T-cell (primary cell): ENCODE measurements at places on chromosomes 7 and 10.

DNA sequence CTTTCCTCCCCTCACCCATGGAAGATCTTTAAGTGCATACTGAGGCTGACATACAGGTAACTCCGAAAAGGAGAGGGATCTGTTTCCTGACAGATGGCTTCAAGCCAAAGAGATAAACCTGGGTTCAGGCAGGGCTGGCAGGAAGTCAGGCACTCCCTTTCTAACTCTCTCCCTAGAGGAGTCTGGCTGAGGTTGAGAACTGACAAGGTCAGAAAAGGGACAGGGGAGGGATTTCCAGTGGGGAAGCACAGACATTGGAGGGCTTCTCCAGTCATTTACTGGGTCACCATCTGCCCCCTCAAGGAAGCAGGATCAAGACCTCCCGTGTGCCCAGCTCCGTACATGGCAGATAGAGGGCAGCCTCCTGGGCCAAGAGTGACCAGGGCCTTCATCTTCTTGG lies 31.6 kb downstream of the TLX1 start:
- DNase-seq: no peak

DNA sequence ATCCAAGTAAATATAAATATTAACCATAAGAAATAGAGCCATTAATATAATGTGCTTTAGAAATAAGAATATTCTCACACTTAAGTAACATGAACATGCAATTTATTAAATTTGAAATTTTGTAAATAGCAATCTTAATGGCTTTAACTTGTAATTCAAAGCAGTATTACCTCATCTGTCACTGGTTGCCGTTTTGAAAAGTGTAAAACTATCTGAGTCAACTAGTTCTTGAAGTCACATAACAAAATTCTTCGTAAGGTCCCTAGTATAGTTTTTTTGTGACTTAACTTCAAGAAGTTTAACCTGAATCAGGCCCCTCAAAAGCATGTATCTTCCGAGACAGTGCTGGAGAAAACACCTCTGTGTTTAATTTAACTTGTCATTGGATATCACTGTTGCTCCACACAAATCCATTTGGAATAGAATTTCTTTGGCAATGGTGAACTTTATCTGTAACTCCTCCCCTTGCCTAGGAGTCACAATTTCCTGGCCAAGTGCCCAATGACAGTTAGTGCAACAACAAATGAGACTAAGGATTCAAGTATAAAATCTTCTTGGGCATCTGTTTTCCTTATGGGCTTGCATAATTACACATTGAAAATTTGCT lies 47.1 kb downstream of the NT5C2 start:
- no peak for DNase-seq

- no peak for DNase-seq
Measured at GRCh38 chr7:49563693-49564378, 209.6 kb upstream of the VWC2 start.

DNA sequence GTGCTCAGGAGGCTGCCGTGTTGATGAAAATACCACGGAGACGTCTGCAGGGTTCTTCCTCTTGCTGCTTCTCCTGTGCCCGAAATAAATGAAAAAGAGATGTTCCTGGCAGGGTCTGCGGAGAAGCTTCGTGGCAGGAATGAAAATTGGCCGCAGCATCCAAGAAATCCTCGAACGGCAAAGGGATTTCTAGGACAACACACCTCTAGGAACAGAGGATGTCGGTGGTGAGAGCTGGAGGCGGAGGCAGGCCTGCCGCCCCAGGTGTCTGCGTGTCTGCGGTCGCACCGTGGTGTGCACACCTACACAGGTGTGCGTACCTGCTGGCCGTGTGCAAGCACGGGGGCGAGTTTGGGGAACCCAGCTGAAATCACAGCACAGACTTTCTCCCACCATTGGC lies 43.4 kb downstream of the TMEM130 start:
- DNase-seq: no peak

- DNase-seq: no peak
Measured at GRCh38 chr7:150335774-150336112, 5.7 kb downstream of the RARRES2 start.

DNA sequence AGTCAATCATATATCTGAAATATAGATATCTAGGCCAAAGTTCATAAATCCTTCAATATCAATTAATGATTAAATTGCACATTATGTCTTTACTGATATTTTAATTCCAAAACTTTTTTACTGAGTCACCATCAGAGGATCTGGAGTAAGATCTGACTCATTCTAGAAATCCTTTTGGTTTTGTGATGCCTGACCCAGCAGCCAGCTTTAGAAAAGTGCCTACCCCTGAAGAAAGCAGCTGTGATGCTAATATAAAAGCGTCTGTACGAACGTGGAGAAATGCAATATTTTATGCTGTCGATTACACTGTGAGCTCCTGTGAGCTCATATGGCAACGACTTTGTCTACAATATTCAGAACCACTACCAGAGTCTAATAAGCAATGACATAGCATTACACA lies 142.5 kb upstream of the LRRTM3 start:
- DNase-seq: no peak

GRCh38 chr10:6120691-6121090 lies 31.9 kb downstream of the RBM17 start:
- no peak for DNase-seq

GRCh38 chr10:1287971-1288401 lies 231.8 kb downstream of the WDR37 start:
- no peak for DNase-seq

GRCh38 chr10:35456153-35456720 lies 119.9 kb downstream of the CCNY start:
- DNase-seq: no peak

- peak; percentile 45 for DNase-seq
Measured at GRCh38 chr10:70162892-70163201, 7.5 kb downstream of the SAR1A start.

DNA sequence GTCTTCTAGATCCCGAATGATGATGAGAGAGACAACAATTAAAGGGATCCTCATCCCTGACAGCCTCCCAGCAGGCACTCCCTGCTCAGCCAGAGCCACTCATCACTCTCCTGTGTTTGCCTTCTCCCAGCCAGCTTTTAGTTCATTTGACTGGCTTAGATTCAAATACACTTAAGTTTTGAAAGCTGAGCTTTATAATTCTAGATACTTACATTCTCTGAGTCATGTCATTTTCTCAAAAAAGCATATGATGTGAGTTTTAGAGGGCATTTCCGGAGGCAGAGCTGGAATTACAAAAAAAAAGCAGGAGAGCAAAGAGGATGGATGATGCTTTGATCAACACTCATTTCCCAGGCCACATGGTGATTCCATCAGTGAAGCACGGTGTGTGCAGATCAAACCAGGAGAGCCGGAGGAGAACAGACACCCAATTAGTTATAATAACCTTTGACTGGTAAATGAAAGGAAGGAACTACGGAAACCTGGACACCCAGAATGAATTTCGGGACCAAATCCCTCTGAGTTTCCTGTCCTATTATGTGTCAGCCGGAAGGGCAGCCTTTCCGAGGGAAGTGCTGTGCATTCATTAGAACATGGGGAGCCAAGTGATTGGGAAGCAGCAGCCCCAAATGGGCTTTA lies 81.5 kb upstream of the HPS1 start:
- no peak for DNase-seq

DNA sequence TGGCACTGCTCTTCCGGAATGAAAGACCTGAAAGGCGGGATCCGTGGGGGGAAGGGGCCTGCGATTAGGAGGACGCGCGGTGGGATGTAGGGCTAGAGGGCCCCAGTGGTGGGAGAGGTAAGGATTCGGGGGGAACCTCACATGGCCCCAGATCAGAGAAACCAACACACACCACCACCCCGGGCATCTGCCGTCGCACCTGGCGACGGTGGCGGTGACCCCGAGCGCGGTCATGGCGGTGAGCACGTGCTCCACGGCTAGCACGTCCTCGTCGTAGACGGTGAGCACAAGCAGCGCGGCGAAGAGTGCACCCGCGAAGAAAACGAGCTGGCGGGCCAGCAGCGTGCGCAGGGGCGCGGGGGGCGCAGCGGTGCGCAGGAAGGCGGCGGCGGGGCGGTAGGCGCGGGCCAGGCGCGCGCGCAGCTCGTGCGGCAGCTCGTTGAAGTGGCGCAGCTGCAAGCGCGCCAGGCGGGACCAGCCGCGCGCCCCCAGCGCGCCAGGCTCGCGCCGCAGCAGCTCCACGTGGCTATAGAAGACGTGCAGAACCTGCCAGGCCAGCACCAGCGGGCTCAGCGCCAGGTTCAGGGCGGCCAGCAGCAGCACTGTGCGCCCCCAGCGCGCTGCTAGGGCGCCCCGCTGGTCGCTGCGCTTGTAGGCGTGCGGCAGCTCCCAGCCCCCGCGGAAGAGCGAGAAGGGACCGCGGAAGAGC lies 5.7 kb downstream of the ATG9B start:
- peak; percentile 43 for DNase-seq

DNA sequence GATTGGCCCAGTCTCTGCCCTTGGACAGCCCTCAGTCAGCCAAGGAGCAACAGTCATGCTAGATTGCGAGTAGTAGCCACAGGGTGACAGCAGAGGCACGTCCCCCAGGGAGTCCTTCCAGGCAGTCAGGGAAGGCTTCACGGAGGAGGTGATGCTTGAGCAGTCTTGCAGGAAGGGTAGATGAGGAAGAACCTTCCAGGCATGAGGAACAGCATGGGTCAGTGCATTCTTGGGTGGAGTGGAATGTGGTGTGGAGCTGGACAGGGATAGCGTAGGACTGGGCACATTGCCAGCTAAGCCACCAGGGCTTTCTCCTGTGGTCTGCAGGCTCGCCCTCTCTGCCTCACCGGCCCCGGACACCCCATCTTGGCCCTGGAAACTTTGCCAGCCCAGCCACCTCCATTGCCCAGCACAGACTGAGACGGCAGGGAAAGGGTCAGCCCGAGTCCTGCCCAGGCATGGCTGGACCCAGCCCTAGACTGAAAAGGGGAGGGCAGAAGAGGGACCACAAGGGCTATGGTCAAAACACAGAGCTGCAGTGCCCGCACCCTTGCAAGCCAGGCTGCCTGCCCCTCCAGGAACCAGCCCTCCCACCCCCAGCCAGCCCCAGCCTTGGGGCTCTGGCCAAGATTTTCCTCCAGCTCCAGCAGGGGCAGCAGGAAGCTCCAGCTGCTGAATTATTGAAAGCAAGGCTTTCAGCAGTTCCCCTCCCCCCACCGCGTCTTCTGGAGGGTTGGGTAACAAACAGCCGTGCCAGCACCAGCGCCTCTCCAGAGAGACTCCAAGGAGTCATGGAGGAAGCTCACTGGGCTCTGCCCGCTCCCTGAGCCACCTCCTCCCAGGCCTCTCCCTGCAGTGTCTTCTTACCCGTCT lies 18.7 kb downstream of the SRRM3 start:
- DNase-seq: no peak

DNA sequence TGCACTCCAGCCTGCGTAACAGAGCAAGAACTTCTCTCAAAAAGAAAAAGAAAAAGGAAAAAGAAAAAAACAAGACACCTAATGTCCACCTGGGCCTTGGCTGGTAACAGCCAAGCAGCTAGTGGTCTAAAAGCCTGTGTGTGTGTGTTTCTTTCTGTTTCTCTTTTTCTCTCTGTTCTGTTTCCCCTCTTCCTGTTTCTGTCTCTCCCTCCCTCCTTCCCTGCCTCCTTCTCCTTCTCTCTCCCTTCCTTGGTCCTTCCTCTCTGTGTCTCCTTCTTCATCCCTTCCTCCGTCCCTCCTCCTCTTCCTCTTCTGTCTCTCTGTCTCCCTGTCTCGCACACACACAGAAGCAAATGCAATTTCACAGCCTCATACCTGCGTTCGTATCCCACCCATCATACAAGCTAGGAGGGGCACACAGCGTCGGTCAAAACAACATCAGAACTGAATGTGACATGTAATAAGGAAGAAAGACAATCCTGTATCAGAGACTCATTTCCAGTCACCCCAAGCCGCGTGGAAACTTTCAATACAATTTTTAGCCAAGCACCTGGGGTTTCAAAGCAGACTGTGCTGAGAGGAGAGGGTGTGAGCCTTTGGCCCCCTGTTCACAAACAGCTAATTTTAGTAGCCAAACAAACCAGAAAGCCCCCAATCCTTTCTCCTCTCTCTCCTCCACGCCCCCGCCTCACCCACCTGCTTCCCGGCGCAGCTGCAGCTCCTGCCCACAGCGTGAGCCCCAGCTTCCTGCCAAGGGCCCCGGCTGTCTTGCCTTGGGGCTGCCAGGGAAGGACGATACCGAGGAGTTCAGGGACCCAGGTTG lies 50.2 kb upstream of the GNA12 start:
- DNase-seq: peak; percentile 37

DNA sequence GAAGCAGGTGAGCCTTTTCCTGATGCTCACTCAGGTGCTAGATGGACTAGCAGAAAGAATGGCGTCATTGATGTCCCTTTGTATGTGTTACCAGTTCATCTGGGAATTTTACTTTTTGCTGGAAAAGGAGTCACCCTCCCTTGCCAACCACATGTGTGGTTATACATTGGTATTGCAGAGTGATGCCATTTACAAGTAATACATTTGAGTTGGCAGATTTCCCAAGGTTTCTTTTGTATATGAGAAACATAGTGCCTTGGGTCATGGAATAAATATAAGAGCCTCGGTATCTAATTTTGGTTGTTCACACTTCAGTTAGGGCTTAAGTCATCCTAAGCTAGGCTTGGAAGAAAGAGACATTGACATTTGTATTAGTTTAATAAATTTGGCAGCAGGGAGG lies 10.4 kb upstream of the ATXN7L1 start:
- DNase-seq: no peak

DNA sequence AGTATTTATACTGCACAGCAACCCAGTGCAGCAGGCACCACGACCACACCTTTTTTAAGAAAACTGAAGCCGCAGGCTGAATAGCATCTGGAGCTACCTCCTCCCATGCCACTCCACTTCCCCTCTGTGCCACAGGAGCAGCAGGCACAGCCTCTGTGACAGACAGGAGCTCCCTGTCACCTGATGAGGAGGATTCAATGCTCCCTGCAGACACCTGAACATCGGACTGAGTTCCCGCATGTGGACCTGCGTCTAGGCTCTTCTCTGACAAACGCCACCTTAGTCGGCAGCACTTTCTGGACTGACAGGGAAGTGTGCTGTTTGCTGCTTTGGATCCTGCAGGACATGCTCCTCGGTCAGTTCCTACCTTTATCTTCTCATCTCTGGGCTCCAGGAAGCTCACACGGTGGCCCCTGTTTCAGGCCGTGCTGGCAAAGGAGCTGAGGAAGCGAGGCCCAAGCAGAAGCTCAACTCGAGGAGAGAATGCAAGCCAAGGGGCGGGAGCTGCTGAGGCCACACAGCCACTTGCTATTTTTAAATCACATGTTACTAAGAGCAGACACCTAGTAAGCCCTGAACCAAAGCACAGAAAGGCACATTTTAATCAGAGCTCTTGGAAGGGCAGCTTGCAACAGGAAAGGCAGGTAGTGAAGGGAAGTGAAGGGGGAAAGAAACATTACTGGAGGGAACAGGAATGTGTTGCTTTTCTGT lies 56.6 kb downstream of the VOPP1 start:
- no peak for DNase-seq

- DNase-seq: no peak
Measured at GRCh38 chr10:31921031-31921430, 7.6 kb downstream of the ARHGAP12 start.
